NCI-H1436 treated with DMSO at 0.1 percent for 48 hours (cell line): ENCODE measurements at places on chromosomes 6 and 20.

DNA sequence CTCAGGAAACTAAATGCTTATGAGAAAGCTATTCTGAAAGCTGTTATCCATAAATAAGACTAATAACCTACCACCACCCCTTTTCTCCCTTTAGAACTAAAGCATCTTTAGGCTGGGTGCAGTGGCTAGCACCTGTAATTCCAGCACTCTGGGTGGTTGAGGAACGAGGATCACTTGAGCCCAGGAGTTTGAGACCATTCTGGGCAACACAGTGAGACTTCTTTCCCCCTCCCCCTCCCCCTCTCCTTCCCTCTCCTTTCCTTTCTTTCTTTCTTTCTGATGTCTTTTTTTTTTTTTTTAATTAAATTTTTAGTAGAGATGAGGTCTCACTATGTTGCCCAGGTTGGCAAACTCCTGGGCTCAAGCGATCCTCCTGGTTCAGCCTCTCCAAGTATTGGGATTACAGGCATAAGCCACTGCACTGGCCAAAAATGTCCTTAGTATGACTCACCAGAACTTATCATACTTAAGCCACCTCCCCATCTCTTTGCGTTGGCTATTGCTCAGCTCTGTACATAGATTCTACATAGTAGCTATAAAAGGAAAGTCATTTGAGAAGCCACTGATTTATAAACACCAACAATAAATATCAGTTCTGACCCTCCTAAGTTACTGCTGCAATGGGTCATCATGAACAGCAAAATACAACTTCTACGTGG is 54.8 kb upstream of the SPDEF start:
- no peak for DNase-seq

DNA sequence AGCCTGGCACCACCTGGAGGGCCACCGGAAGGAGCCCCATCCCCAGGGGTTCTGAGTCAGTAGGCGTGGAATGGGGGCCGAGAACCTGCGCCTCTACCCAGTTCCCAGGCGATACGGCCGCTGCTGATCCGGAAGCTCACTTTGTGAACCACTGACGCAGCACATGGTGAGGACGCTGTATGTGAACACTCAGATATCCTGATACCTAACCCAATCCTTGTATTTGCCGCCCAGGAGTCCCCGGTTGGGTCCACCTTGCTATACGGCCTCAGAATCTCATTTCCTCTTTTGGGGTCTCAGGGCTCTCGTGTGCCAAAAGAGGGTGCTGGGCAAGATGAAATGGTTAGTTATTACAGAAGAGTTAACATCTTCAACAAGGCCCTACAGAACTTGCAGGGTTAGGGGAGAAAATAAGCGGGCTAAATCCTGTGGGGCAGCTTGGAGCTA is 604 bp upstream of the RAB5IF start:
- no peak for DNase-seq

- DNase-seq = no peak
Measured at GRCh38 chr6:37705239-37706051, 7.8 kb upstream of the MDGA1 start.

DNA sequence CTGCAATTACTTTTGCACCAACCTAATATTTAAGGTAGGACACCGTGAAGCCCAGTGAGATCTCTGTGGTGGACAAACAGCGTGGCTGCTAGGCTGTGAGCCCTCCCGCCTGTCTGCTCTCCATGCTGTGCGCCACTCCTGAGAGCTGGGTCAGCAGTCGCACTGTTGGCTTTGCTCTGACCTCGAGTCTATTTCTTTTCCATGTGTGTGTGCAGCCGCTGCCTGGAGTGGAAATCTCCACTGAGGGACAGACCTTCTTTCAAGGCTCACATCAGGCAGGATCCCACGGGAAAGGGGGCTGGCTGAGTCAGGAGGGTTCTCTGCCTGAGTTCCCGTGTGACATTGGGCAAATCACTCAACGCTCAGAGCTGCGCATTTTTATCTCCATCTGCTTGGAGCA is 27.1 kb downstream of the RIPOR3 start:
- DNase-seq = no peak

DNA sequence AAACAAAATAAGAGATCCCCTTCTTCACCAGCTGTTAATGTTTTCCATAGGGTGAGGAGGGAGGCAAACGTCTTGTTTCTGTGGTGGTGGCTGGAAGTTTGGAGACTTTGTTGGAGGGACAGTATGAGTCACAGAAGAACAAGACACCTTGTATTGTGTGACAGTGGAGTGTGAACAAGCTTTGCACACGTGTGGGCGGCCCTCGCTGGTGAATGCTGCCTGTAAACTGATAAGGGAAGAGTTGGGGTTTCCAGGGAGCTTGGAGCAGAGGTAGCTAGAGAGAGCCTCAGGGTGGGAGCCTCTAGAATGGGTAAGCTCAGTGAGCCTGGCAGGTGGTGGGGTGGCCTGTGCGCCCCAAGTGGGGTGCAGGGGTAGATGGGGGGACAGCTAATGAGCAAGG is 78.3 kb downstream of the ZDHHC14 start:
- DNase-seq = no peak

- no peak for DNase-seq
Measured at GRCh38 chr6:111530667-111531066, 47.6 kb upstream of the REV3L start.

DNA sequence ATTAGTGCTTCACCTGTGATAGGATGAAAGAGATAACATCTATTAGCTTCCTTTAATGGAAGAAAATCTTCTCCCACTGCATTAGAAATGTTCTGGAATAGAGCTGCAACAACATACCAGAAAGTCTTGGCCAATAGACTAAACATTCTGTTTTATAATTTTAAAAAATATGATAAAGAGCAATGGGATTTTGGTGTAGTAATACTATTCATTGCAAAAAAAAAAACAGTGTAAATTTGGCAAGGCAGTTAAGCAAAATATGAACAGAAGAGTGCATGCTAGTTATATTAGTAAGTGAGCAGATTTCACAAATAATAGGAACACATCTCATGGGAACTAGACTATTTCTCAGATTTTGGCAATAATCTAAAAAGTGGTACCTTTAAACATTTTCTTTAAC is 43.3 kb downstream of the SOX4 start:
- DNase-seq = no peak
